ENCODE measurements at places on chromosomes 6 and 20.
A peak's percentile ranks its signal among the peaks of the same experiment; 100 is the strongest.

GRCh38 chr6:22064558-22064957 lies 232.3 kb downstream of the PRL start:
- DNase-seq = no peak

DNA sequence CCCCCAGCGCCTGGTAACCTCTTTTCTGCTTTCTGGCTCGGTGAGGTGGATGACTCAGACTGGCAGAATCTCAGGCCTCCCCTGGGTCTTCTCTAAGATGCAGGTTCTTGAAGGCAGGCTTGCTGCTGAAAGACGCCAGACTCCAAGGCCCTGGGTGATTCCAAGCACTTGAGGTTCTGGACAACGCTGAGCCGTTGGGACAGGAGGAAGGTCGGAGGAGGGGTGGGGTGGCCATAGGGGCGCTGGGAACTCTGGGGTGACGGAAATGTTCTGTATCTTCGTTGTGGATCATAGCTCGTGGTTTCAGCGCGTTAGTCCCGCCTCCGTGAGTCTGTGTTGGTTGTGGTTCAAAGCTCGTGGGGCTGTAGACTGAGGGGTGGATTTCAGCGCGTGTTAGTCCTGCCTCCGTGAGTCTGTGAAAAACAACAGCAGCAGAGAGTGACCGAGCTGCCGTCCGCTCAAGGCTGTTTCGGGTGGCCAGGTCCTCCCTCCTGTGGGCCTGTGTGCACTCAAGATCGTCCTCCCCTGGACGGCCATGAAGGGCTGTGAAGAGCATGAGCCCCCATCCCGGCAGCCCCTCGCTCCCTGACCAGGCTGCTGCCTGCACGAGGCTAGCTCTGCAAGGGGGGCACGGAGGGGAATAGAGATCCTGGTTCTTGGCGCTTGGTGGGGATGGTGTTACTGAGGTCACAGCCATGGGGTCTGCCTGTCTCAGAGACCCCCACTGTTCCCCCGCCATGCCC lies 7.7 kb downstream of the NTSR1 start:
- no peak for DNase-seq

GRCh38 chr6:36679043-36679833 lies 724 bp downstream of the CDKN1A start:
- DNase-seq = peak; percentile 65

GRCh38 chr6:167441715-167442206 lies 116.9 kb downstream of the TTLL2 start:
- no peak for DNase-seq

- no peak for DNase-seq
Observed at GRCh38 chr6:79038061-79038460, 40.0 kb downstream of the PHIP start.

DNA sequence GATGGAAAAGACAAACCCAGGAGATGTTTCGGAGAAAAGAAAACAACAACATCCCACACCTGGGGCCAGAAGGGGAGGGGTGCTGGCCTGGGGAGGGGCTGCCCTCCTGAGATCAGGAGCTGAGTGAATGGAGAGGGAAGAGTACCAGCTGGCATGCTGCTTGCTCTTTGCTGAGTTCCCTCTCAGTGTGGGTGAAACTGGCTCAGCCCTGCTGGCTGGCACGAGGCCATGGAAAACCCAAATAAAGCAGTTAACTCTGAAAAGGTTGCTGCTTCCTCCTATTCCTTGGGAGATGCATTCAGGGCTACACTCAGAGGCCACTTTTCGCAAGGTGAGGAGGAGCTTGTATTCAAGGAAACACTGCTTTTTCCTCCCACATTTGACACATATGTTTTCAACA lies 8.0 kb upstream of the KCNK16 start:
- no peak for DNase-seq

DNA sequence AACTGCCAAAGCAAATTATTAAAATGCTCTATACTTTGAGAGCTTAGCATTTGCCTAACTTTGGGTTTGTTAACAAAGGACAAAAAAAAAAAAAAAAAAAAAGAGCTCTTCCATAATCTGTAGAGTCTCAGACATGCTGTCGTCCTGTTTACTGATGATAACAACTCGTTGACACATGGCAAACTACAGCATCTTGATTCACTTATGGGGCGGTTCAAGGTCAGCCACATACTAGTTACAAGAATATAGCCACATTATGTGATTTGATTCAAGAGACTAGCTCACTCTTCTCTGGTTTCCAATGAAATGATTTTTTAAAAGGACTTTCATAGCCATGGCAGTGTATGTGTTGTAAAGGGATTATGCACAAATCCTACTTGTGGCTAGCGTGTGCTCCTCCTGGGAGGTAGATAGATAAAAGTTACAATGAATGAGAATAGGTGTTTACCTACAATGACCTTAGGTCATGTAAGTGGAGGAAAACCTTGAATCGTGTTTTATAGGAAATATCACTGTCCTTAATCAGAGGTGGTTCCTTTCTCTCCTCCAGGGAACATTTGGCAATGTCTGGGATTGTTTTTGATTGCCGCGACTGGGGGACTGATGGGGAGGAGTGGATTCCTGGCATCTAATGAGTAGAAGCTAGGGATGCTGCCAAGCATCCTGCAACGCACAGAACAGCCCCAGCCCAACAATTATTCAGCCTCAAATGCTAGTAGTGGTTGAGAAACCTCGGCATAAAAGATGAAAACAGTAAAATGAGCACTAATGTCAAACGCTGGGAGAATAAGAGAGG lies 969.2 kb upstream of the SLC35B3 start:
- DNase-seq = no peak

- no peak for DNase-seq
Observed at GRCh38 chr6:17397764-17398194, 4.4 kb downstream of the CAP2 start.

DNA sequence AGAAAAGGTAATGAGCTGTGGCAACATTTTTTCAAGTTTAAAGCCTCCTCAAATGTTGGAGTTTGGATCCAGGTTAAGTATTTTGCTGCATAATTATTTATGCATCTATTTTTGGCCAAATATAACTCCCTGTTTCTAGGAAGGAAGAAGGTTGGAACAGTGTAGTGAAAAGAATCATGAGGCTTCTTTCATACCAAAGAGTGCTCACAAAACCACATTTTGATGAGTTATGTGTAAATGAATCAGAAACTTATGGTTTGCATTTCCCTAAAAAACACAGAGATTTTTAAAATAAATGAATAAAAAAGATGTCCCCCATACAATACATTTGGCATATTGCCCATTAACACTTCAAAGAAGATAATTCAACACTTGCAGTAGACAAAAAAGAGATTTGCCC lies 246.9 kb upstream of the PRDM1 start:
- no peak for DNase-seq

GRCh38 chr6:121652726-121653623 lies 217.5 kb downstream of the GJA1 start:
- peak; percentile 60 for DNase-seq

DNA sequence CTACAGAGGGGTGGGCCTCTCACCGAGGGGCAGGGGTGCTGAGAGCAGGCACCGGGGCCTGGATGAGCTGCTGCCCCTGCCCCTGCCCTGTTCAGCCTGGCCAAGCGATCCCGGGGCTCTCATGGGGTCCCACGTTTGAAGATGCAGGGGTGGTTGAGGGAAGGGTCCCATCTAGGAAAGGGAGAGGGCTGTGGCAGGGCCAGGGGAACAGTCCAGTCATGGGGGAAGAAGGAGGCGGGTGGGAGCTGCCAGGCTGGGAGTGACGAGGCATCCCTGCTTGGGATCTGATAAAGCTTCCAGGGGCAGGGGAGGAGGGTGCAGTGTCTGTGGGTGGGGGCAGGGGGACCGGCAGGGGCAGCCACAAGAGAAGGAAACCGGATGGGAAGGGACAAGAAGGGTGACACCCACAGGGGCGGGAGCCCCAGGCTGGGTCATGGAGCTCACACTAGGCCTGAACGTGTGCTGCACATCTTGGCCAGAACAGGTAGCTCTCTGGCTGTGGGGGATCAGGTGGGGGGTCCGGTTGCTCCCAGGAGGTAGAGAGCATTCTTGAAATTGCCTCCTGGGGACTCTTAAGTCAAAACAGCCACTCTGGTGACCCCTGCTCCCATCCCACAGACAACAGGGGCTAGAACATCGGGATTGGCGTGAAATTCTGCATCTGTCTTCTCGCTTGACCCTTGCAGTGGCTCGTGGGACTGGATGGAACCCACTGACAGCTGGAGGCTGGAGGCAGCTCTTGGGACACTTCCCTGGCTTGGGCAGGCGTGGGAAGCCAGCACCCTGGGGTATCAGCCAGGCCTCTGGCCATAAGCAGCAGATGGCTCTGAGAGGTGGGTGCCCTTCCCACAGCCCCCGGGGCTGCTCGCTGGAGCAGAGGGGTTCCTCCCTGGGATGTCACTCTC lies 58.0 kb upstream of the GATA5 start:
- DNase-seq = no peak

- no peak for DNase-seq
Observed at GRCh38 chr6:77620278-77620882, 32.5 kb upstream of the MEI4 start.

DNA sequence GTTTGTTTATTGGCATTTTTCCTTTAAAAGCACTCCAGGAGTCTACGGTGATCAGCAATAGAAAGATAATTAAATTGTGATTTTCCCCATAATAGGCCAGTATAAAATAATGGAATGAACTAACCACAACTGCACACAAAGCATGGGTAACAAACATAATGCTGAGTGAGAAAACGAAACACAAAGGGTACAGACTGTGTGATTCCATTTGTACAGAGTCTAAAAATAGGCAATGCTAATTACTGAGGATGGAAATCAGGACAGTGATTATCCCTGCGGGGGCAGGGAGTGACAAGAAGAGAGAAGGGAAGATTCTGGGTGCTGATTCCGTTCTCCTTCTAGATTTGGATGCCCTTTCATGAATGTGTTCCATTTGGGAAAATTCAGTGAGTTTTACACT lies 478.1 kb downstream of the PREX1 start:
- DNase-seq = no peak

GRCh38 chr20:19096843-19097242 lies 115.6 kb upstream of the SLC24A3 start:
- DNase-seq = no peak

DNA sequence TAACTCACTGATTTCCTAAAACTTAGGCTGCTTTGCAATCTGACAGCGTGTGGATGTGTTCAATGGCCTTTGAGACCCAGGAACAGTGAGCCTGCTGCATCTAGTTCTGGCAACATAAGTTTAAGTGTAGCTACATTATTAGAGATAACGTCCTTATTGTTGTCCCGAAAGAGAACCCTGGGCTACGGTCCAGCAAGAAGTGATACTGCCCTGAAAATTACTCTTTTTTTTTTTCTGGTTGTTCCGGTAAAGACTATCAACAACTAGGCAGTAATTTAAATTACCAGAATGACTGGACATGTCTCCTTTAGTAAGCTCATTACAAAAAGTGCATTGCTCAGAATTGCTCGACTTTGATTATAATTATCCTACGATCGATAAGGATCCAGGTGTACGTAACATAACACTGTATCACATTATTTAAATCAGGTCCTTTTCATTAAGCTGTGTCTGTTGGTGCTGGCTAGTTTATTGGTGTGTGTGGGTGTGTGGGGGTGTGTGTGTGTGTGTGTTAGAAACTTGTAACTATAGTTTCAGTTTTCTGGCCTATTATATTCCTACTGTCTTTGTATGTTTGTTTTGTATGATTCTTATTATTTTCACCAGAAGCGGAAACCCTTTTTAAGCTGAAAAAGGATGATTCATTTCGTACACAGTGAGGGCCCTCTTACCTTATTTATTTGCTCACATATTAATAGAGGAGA lies 3.0 kb downstream of the TSHZ2 start:
- no peak for DNase-seq

- DNase-seq = no peak
Observed at GRCh38 chr6:131910219-131910589, 41.0 kb downstream of the CCN2 start.

GRCh38 chr6:22313796-22314195 lies 17.0 kb upstream of the PRL start:
- DNase-seq = no peak

- DNase-seq = no peak
Observed at GRCh38 chr6:53349209-53349693, 501 bp upstream of the ELOVL5 start.

GRCh38 chr20:18702736-18703135 lies 110.8 kb upstream of the SCP2D1 start:
- DNase-seq = no peak

DNA sequence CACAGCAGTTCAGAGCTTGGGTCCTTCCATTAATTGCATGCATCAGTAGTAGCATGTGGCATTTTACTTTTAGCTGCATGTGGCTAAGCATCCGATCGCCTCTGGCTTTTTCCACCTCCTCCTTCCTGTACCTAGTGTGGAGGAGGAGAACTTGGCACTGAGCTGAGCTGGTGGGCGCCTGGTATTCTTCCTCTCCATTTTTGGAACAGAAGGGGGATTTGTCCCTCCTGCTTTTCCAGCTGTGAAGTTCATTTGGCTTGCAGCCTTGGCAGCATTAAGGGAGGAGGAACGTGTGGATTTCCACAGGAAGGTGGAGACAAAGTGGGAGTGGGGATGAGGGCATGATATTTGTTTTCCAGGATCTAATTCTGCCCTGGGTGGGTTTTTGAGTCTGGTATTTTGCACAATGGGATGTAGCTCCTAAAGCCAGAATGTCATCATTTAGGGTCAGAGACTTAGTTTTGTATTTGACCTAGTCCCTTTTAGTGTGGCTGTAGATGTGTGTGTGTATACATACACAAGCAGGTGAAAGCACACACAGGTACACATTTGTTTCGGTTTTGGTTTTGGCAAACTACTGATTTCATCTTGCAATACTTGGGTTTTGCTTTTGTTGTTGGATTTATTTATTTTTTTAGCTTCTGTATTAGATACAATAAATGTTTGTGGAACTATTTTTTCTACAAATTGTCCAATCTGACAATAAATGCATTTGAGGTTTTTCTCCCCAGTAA lies 90.0 kb downstream of the SASH1 start:
- no peak for DNase-seq

- no peak for DNase-seq
Observed at GRCh38 chr6:10873374-10873773, 8.5 kb downstream of the GCM2 start.

DNA sequence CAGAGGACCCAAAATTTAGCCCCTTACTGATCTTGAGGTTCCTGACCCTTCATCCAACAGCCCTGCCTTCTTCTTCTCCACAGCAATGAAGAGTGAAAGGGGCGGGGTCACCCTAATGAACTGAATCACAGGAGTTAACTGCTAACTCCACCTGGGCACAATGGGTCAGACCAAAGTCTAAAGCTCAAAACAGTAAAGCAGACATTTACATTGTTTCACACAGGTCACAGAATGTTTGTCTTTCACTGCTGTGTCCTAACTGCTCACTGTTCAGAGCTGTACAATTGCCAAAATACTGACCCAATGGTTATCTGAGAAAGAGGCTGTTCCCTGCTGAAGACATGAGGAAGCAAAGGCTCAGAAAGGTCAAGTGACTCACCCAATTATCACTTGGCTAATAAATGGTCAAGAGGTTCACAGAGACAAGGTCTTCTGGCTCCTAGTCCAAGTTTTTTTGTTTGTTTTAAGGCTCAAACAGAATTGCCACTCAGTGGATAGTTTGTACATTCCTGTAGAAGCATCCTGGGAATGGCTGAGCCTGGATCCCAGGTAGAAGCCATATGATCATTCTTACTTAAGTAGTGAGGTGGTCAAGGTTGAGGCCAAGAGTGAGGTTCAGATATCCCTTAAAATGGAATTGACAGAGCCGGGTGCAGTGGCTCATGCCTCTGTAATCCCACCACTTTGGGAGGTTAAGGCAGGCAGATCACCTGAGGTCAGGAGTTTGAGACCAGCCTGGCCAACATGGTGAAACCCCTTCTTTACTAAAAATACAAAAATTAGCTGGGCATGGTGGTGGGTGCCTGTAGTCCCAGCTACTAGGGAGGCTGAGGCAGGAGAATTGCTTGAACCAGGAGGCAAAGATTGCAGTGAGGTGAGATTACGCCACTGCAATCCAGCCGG lies 35.1 kb upstream of the FAM83C start:
- DNase-seq = no peak

- no peak for DNase-seq
Observed at GRCh38 chr6:46175976-46176375, 5.2 kb upstream of the ENPP5 start.
